ENCODE measurements at places on chromosomes 5 and 9. TPM values are rescaled to one million over a fixed set of nuclear protein-coding genes. Genes with fewer than 3 reads are reported as not detected.

- no peak for DNase-seq
These were observed 234.7 kb downstream of the HSPA4 start for GRCh38 chr5:133286483-133286882.

GRCh38 chr5:140015706-140016105 is 27.4 kb downstream of the NRG2 start:
- DNase-seq, result no peak

- DNase-seq, result peak; percentile 61
These were observed 600 bp downstream of the ENC1 start for GRCh38 chr5:74639807-74640449.

DNA sequence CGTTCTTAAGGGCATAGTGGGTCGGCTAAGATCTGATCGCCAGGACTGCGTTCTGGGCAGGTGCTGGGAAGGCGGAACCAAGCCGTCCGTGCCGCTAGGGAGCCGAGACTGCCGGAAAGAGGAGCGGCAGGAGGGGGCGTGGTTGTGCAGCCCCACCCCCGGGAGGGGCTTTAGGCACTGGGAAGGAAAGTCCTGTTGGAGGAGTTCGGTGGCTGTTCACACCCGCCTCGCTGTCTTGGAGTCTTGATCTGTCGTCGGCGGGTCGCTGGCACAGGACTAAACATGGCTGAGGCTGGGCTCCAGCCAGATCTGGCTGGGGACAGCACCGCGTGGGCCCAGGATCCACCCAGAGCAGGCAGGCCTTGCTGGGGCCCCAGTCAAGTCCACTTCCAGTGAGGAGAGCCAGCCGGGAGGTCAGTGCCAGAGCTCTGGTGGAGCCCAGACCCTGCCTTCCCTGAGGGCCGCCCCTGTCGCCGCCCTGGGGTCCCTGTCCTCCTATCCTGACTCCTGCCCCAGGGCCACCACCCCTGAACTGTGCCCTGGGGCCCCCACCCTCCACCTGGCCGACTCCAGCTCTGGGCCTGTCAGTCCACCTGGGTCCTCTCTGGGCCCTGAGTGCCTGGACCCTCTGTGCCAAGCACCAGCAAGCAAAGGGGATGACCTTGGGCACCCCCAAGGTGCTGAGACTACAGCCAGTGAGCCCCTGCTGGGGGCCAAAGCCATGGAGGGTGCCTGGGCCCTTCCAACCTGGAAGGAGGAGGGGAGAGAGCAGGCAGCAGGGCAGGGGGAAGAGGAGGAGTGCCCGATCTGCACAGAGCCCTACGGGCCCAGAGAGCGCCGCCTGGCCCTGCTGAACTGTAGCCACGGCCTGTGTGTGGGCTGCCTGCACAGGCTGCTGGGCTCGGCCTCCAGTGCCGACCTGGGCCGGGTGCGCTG is 4.5 kb downstream of the RNF208 start:
- DNase-seq, result peak; percentile 24

GRCh38 chr9:133616643-133617405 is 7.6 kb upstream of the FAM163B start:
- no peak for DNase-seq

DNA sequence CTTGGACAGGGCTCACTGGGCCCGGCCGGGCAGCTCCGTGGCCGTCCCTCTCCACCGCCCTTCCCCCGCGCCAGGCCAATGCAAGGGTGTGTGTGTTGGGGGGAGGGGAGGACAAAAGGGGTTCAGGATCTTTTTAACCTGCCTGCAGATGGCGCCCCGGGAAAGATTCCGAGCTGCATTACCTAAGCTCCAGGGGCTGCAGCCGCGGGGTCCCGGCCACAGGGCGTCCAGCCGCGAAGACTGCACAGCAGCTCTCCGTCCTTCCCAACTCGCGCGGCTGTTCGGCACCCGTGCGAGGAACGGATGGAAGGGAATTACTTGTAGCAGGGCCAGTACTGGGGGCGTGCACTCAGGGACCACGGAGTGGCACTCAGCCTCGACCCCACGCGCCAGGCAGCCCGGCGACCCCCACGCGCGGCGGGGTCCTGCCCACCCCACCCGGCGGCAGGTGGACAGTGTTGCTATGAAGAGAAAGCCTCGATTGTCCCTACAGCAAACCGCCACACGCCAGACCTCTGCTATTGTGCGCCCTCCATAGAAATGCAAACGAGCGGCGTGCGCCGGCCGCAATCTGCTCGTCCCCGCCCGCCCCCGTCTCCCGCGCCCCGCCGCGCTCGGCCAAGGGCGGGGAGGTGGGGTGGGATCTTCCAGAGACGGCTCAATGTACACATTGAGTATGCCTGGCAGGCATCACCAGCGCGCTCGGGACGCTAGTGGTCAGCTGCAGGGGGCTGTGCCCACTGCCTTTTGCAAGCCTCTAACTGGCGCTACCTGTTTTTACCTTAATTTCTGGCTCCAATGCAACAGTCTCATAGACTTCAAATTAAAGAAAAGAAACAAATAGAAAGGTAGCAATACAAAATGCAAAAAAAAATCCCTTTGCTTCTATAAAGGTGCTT is 796 bp upstream of the GADD45G start:
- peak; percentile 94 for DNase-seq

DNA sequence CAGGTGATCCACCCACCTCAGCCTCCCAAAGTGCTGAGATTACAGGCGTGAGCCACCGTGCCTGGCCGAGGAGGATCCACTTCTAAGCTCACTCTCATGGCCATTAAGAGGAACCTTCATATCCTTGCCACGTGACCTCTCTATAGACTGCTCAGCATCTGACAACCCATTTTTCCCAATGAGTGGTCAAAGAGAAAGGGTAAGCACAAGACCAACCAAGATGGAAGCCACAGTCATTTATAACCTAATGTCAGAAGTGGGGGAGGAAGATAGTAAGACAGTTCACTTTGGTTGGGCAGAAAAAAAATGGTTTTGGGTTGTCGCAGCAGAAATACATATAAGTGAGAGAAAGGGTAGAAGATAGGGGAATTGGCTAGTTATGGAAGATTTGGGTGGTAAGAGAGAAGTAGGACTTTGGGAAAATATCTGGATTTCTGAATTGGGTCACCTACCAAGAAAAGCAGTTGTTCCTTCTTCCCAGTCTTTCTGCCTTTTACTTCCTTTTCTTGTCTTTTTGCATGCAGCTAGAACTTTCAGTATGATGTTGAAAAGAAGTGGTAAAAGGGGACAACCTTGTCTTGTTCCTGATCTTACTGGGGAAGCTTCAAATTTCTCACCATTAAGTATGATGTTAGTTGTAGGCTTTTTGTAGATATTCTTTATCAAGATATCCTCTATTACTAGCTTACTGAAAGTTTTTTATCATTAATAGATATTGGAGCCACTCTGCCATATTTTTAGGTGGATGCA is 15.6 kb downstream of the SNX2 start:
- no peak for DNase-seq

GRCh38 chr9:17837965-17838364 is 259.1 kb downstream of the SH3GL2 start:
- DNase-seq, result no peak

DNA sequence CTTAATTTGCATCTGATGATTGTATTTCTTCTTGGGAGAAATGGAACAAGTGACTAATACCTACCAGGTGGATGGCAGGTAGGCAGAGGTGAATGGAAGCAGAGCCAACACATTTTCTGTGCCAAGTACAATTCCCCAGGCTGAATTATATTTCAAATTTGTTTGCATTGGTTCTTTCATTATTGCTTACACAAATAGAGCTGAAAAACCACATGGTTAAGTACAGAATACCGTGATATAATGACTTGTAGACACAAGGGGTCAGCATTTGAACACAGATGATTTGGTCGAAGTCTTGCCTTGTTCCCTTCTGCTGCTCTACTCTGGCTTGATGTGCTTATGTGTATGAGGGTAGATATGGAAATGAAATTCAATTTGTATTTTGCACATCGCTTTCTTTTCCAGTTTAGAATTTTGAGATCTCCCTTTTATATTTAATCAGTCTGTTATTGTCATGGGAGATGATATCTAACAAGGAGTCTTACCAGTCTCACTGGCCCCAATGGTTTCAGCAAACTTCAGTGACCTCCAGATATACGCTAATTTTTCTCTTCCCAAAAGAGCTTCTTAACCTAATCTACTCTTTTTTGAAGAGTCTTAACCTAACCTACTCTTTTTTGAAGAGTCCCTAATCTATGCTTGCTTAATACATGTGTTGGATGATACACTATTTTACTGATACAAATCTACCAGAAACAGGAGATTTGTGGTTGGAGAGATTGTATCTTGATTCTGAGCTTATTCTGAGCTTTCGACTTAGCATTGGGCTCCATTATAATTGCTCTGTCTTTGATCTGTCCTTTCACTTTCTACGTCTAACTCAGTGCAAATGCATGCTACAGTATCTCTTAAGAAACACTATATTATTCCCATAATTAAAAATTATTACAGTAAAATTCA is 88.1 kb downstream of the PCSK1 start:
- peak; percentile 90 for DNase-seq

GRCh38 chr5:118533156-118533555 is 455.2 kb downstream of the DTWD2 start:
- no peak for DNase-seq

DNA sequence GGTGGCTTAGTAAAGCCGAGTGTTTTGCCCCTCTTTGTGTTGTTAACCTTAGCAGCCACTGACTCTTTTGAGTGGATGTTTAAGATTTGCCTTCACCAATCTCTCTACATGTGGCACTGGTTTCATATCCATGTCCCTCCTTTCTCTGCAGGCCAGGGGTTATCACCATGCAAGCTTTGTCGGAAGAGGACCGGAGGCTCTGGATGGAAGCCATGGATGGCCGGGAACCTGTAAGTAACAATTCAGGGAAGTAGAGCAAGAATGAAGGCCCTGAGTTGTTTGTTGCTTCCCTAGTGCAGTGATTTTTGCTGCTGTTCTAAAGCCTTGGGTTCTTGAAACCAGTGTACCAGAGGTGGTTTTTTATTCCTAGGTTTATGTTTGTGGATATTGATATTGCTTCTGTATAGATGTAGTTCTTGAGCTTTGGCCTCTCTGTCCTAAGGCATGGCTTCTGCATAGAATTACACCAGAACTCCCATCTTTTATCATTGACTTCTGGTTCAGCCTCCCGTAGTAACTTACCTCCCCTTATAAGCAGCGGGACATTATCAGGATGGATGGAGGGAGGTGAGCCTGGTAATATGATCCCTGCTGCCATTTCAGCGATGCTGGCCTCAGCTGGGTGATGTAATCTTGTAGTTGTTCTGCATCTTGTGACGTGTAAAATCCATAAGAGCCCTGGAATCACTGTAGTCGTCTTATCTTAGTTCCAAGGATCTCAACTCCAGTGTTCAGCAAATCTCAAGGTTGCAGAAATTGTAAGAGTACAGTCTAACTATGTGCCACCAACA is 161.9 kb downstream of the ARHGAP26 start:
- peak; percentile 15 for DNase-seq

- DNase-seq, result no peak
These were observed 604.5 kb downstream of the GABRG2 start for GRCh38 chr5:162672061-162672460.

DNA sequence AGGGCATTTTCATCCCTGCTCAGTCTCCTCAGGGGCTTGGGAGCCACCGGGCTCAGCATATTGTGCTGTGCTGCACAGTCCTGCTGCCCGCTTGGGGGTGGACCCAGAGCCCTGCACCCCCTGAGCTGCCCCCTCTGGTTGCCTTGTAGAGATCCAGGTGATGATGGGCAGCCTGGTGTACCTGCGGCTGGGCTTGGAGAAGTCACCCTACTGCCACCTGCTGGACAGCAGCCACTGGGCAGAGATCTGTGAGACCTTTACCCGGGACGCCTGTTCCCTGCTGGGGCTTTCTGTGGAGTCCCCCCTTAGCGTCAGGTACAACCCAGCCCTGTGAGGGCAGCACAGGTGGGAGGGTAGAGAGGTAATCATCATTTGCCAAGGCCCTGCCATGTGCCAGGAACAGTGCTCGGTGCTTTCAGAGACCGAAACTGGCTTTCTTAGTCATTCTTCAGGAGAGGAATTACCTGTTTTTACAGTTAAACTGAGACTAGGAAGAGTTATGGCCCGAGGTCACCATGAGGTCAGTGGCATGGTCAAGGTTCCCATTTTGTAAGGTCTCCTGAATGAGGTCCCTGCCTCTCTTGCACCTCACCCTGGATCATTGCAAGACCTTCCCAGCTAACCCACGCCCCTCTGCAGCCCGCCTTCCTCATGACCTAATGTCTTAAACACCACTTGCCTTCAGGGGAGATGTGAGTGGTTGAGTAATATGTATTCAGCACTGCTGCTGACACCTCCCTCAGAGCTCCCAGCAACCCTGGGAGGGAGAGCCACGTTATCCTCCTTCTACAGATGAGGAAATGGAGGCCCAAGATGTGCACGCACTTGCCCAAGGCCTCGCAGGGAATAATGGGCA is 7.5 kb downstream of the NHP2 start:
- peak; percentile 73 for DNase-seq

DNA sequence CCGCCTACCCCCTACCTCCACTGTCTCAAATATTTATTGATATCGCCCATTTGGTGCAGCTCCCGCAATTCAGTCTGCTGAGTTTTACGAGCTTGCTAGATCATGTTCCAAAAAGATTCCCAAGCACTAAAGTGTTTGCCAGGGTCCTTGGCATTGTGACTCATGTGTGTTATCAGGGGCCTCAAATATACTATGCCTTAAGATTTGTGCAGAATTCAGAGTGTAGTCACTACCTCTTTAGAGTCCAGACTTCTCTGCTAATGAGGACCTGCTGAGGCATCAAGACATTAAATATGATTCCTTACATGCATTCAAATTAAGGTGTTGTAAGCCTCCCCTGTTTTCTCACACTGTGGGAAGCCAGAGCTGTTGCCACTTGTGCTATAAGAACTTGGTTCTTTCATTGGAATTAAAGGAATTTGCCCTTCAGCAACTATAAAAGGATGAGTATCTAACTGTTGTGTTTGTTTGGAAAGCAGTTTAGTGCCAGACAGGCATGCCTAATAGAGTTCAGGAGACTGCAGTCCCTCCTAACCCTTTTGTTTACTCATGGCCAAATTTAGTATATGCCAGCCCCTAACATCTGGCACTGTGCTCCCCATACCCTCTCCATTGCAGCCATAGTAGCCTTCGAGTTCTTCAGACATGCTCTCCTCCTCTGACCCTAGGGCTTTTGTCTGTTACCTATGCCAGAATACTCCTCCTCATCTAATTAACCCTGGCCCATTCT is 316.4 kb downstream of the NR3C1 start:
- peak; percentile 20 for DNase-seq

Gene TYRP1
- total RNA-seq, result not detected

Gene ADAMTS16
- total RNA-seq, result not detected

Gene PCA3
- not detected for total RNA-seq

Gene PDCD1LG2
- total RNA-seq, result not detected

Gene TRIM14
- 1.5 TPM for total RNA-seq

Gene CYLC2
- not detected for total RNA-seq

Gene GRAMD2B
- total RNA-seq, result 17.7 TPM

Gene FIBCD1
- 4.0 TPM for total RNA-seq

Gene FRRS1L
- 0.30 TPM for total RNA-seq

Gene GALNT12
- 19.7 TPM for total RNA-seq

Gene CNTFR
- total RNA-seq, result 29.8 TPM

Gene ECSCR
- total RNA-seq, result not detected
